AG09309 (cell line): ENCODE measurements at places on chromosomes 11 and 22.

DNA sequence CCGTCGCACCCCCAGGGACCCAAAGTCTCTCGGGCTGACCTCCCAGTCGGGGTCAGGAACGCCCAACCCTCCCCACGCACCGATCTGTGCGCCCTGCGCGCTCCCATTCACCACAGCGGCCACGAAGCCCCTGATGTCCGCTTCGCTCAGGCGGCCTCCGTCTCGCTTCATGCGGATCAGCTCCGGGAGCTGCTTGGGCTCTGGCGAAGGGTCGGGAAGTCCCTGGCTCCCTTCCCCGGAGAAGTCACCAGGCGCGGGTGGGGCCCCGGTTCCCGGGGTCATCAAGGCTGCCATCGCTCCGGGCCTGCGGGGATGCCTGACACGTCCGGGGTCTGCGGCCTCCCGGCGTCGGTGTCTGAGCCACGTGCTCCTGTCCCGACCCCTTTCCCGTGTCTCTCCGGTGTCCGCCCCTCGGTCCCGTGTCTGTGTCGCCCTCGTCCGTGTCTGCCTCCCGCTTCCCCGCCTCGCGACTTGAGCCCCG lies 356 bp downstream of the TYMP start:
- DNase-seq = no peak

- no peak for DNase-seq
These were observed 450.1 kb upstream of the LUZP2 start for GRCh38 chr11:24046731-24047130.

DNA sequence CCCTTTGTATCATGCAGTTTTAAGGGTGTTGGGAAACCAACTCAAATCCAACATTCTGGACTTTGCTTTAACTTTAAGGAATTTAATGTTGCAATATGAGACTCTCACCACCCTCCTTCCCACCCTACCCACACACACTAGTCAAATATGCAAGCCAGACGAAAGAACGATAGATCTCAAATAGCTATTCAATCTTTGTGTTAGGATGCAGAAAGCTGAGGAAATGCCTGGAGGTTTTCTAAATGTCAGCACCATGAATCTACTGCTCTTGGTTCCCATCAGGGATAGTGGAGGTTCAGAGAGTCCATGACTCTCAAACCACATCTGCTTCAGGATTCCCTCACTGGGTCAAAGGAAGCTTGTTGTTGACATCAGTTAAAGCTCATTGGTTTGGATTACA lies 33.7 kb downstream of the EXPH5 start:
- peak; percentile 65 for DNase-seq

- DNase-seq = no peak
These were observed 12.3 kb downstream of the ABTB2 start for GRCh38 chr11:34345540-34345876.

GRCh38 chr11:36065436-36065835 lies 121.6 kb downstream of the LDLRAD3 start:
- DNase-seq = no peak

DNA sequence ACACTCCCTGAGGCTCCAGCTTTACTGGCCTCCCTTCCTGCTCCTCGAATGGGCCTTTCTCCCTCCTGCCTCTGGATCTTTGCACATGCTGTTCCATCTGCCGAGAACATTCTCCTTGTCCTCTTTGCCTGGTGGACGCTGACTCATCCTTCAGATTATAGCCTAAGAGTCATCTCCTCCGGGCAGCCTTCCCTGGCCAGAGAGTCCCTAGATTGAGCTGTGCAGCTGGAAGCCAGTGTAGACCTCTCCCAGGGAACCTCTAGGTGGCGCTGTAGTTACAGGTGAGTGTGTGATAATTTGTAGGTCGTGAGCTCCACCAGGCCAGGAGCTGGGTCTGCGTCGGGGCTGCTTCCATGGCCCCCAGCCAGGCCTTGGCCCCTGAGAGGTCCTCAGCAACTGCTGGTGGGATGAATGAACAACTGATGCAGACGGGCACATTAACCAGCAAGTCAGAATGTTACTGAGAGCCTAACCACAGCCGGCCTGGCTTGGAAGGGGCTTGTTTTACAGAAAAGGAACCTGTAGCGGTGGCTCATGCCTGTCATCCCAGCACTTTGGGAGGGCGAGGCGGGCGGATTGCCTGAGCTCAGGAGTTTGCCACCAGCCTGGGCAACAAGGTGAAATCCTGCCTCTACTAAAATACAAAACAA lies 8.7 kb downstream of the PNPLA5 start:
- DNase-seq = no peak

- no peak for DNase-seq
These were observed 327.4 kb downstream of the MN1 start for GRCh38 chr22:27474112-27474571.

DNA sequence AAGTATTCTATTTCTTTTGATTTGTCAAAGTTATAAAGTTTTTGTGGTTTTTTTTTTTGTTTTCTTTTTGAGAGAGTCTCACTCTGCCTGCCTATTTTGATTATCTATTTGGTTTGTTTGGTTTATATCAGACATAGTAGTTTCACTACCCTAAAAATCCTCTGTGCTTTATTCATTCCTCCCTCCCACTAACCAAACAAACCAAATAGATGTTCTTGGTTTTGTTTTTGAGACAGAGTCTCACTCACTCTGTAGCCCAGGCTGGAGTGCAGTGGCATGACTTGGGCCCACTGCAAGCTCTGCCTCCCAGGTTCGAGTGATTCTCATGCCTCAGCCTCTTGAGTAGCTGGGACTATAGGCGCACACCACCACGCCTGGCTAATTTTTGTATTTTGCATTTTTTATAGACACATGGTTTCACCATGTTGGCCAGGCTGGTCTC lies 67.9 kb downstream of the ENTHD1 start:
- no peak for DNase-seq

GRCh38 chr11:31720225-31720624 lies 90.9 kb downstream of the PAX6 start:
- DNase-seq = no peak

DNA sequence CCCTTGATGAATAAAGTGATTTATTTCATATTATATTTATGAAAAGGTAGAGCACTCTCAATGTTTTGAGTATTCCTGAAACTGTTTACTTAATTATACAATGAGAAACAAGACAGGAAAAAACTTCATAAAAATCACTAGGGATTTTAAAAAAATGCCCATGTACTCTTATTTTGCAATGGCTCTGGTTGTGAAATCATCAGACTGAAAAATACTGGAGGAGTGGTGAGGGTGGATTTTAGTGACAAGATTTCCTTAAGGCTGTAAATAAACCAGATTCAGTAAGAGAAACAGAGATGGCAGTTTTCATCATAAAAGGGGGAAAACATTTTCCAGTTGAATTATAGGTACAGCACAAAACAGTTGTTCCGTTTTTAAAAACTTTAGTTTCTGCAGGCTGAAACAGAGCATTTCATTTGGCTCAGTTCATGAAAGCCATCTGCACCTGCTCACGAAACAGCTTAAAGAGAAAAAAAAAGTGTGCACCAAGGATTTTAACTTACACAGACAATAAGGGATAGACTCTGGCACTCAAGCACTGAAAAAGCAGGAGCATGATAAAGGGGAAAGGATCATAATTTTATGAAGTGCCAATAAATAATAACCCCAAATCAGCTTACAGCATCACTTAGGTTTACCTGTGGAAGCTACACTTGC lies 100.7 kb downstream of the MAML2 start:
- no peak for DNase-seq

GRCh38 chr11:73275381-73275750 lies 3.2 kb downstream of the P2RY6 start:
- no peak for DNase-seq

GRCh38 chr11:36436064-36436463 lies 74.0 kb downstream of the TRAF6 start:
- DNase-seq = no peak

DNA sequence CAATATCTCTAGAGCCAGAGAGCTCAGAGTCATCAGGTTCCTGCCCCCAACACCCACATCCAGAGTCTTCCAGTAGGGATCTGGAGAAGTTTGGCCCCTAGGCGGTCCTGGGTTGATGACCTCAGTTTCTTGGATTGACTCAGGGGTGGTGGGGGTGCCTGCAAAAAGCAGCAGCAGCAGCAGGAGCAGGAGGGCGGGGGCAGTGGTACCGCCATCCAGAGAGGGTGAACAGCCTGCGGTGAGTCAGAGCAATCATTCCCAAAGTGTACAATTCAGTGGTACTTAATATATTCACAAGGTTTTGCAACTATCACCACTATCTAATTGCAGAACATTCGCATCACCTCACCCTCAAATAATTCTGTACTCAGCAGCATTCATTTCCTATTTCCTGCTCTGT lies 9.9 kb upstream of the SEC14L3 start:
- DNase-seq = no peak

DNA sequence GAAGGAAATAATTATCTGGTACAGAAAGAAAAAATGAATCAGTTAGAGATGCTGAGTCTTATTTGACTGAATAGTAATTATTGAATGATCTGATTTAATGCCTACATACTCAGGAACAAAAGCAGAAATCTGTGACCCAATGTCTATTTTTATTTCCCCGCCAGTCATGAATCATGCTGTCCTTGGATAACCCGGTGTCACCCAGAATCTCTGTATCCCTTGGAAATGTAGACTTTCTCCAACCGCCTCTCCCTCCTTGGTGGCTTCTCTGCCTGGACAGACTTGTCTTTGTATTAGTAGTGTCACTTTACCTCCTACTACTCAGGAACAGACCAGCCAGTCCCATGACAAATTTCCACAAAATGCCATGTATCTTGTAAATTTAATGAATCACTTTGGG lies 173.3 kb upstream of the PDGFD start:
- no peak for DNase-seq

- DNase-seq = no peak
These were observed 24.8 kb upstream of the MICAL2 start for GRCh38 chr11:12085371-12086251.

- DNase-seq = no peak
These were observed 802 bp downstream of the KBTBD3 start for GRCh38 chr11:106076171-106076918.

DNA sequence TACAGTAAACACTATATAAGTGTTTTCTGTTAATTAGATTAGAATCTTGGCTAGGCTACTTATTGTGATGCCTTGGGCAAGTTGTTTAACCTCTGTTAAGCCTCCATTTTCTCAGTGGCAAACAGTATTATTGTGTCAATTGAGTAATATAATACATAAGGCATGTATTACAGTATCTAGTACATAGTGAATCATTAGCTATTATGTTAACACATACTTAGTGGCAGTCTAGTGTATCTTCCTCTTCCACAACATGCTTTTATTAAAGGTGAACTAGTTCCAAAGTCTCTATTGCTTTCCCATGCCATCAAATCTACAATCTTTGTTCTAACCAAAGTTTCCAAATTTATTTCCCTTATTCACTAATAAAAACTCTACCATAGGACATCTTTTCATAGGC lies 200.9 kb downstream of the SOX6 start:
- DNase-seq = no peak

DNA sequence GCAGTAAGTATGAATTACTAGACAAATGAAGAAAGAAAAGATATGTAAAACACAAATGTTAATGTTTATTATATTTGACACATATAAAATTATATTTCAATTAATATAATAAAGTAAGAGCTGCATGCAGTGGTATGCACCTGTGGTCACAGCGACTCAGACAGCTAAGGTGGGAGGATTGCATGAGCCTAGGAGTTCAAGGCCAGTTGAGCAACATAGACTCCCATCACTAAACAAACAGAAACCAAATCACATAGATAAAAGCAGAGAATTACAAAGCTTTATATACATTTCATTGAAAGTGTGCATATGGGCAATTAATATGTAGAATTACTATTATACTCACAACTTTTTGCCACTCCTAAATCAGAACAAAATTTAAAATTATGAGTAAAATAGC lies 70.0 kb upstream of the HTATIP2 start:
- no peak for DNase-seq

DNA sequence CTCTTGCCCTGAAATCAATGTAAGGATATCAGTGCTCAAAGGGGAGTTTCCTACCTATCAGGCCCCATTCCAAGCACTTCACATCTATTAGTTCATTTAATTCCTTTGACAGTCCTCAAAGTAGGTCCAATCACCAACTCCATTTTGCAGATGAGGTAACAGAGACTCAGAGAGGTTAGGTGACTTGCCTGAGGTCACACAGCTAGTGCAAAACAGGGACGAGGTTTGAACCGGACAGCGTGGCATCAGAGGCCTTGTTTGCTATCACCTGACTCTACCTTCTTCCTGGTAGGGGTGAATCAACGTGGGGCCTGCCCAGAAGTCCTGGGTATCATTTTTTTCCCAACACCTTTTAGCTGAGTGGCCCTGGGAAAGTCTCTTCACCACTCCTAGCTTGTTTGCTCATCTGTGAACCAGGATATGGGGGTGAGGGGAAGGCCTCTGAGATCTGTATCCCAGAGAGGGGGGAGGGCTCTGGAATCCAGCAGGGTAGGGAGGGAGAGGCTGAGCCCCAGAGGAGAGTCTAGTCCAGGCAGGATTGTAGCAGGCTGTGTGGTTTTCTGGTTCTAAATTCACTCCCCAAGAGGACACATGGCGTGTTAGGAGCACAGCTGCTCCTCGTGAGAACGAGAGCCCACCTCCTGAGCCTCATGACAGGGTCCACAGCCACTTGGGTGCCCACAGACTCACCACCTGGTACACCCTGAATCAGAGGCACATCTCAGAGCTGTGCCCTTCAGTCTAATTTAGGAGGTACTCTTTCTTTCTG lies 174.7 kb downstream of the MN1 start:
- no peak for DNase-seq

- DNase-seq = no peak
These were observed 586 bp downstream of the LRP5 start for GRCh38 chr11:68312780-68313573.

DNA sequence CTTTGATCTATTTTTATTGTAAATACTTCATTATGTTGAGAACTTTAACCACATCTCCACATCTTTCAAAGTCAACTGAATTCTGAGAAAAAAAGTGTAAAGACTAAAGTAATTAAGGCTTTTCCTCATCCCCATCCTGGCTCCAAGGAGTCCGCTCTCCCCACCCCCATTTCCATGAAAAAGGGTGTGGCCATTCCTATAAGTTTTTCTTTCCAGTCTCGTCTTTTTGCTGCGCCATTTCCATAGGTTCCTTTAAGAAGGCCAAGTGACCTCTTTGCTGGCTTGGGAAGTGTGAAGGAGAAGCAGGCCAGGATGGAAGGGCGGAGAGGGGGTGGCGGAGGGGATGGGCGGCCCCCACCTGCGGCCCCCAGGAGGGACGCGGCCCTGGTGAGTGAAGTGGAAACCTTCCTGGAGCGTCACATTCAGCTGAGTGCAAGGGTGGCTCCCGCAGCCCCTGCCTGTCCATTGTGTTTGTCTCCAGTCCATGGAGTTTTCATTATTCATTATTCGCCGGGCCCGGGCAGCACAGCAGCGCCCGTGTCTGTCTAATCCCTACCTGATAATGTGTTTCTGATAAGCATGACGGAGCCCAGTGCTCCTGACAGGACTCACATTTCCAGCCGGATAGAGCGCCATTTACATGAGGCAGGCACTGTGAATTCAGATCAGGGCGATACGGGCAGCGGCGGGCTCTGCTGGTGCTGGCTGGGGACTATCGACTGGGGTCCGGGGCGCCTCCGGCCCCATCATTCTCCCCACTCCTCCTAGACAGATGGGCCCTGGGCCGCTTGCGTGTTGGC lies 739.8 kb downstream of the OPCML start:
- no peak for DNase-seq

DNA sequence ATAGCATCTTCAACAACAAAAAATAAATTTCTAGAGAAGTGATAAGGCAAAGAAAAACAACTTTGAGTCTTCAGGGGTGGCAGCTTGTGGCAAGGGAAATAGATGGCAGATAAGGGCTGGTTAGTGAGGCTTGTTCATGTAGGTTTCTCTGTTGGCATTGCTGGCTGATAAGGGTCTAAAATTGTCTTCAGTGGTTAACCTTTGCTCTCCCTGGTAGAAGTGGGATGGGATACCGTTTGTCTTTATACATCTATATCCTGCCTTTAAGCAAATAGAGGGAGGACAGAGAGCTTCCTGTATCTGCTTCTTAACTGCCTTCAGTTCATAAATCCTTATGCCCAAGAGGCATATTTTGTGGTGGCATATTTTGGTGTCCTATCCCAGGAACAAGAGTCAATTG lies 57.1 kb downstream of the TRAF6 start:
- DNase-seq = no peak
